Stimulated activated naive B cell treated with anti-CD40 and anti-IgM and Interleukin-4, amounts not matched to agents 10 μg/mL and 1 μg/mL and 100 μg/mL, for 72 hours (primary cell): ENCODE measurements at places on chromosomes 2 and 18.

- no peak overlapping the region for H3K4me3 ChIP-seq
- no peak for DNase-seq
- H3K27me3 ChIP-seq: peaks cover 50% of the 10 kb centered on the region
- H3K36me3 ChIP-seq: peaks cover 3% of the 10 kb centered on the region
- no peak overlapping the region for H3K27ac ChIP-seq
These were observed 48.1 kb upstream of the SIGLEC15 start for GRCh38 chr18:45777393-45777792.

DNA sequence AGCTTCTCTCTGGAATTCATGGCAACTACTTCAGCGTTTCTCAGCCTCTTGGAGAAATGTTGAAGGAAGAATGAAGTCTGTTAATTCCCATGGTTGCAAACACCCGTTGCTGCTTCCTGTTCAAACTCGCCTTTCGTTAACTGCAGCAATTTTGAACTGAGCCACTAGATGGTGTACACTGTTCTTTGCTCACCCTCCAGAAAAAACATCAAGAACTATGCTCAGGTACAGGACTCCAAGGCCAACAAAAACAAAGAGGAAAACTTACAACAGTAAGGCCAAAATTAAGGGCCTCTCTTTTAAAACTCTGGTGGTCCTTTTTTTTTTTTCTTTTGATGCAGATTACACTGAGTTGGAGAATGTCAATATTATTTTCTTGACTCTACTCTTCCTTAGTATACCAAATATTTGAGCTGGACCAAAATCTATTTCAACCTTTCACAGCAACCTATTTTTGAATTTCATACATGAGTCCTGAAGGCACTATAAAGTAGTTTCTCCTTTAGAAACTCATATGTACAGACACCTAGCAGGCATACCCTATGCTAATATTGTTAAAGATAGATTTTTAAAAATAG, 58.2 kb downstream of the KLHL14 start:
- no peak overlapping the region for H3K4me3 ChIP-seq
- no peaks in the 10 kb centered on the region for H3K27me3 ChIP-seq
- peaks cover 3% of the 10 kb centered on the region for H3K36me3 ChIP-seq
- H3K27ac ChIP-seq: no peak overlapping the region
- peaks cover 14% of the 10 kb centered on the region for H3K4me1 ChIP-seq

- no peaks in the 10 kb centered on the region for H3K4me1 ChIP-seq
- no peaks in the 10 kb centered on the region for H3K27me3 ChIP-seq
- H3K27ac ChIP-seq: no peak overlapping the region
- H3K4me3 ChIP-seq: no peak overlapping the region
These were observed 59.1 kb upstream of the TMEM178A start for GRCh38 chr2:39606585-39606984.

DNA sequence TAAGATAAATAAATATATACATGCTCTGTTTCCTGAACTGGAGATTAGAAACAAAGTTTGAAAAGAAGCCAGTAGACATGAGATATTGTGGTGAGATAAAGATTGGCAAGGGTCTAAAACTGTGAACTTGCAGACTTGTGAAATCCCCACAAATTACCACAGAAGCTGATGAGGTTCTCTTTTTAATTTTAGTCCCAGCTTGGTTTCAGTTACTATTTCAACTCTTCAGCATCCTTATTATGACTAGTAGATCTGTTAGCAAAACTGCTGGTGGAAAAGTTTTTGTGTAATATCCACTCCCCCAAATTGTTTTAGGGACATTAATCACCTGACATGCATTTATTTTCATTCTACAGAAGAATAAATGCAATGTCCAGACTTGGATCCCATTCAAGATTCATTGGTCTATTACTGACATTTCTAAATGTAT, 20.8 kb downstream of the RASGRP3 start:
- H3K27ac ChIP-seq: peak overlapping the region; percentile 86
- no peak for DNase-seq
- H3K4me3 ChIP-seq: peak overlapping the region; percentile 62
- H3K4me1 ChIP-seq: peaks cover 59% of the 10 kb centered on the region
- H3K36me3 ChIP-seq: peaks cover 39% of the 10 kb centered on the region

GRCh38 chr18:45775241-45775676, 50.2 kb upstream of the SIGLEC15 start:
- H3K36me3 ChIP-seq: peaks cover 3% of the 10 kb centered on the region
- peaks cover 55% of the 10 kb centered on the region for H3K27me3 ChIP-seq
- DNase-seq: peak; percentile 70
- H3K27ac ChIP-seq: peak overlapping the region; percentile 94
- peaks cover 18% of the 10 kb centered on the region for H3K4me1 ChIP-seq
